Cerebellum (tissue), 4 donors: ENCODE measurements at places on chromosomes 7 and 10.

DNA sequence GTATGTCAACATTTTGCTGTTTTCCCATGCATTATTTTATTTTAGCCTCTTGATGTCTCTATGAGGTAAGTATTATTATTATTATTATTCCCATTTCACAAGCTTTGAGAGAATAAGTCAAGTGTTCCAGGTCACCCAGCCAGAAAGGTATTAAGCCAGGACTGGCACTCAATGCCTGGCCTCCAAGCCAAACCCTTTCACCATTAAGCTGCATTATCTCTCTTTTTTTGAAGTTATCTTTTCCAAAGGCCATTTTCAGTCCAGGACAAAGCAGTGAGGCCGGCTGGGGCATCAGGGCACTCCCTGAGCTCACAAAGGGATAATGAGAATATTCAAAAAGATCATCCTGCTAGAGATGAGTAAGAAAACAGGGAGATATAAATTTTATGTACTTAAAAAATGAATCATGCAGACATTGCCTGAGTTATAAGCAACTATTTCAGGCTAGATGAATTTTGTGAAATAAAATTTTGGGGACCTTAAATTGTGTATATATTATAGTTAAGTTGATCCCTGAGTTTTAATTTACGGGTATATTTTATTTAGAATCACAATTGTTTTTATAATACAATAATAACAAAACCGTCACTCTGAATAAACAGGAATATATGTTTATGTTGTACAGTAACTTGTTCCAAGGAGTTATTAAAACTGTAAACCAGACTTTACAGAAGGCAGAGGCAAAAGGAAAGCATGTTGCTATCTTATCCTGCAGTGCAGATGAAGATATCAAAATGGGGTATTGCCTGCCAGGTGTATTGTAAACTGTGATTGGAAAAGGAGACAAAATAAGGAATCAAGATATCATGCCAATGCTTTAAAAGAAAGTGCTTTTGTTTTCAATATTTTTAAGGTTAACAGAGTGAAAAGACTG lies 51.3 kb upstream of the CAV2 start:
- no peak for DNase-seq

DNA sequence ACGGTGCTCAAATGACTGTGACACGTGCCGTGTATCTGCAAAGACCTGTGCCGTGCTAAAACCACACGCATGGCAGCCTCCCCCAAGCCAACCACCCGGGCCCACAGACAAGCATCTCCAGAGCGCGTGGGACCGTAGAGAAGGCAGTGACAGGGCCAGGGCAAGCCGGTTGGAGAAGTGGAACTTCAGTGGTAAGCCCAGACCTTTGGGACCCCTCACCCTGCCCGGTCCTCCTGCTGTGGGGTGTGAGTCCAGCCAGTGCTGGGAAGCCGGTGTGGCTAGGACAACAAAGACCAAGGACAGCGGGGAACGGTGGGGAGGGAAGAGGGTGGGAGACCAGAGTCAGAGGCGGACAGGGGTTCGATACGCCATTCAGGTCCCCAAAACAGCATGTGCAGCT lies 476.2 kb downstream of the DNAJB6 start:
- no peak for DNase-seq

GRCh38 chr10:117457071-117457810 lies 82.0 kb upstream of the PDZD8 start:
- DNase-seq, result no peak

- DNase-seq, result no peak
These were observed 45.6 kb upstream of the SLC29A3 start for GRCh38 chr10:71273506-71273905.

DNA sequence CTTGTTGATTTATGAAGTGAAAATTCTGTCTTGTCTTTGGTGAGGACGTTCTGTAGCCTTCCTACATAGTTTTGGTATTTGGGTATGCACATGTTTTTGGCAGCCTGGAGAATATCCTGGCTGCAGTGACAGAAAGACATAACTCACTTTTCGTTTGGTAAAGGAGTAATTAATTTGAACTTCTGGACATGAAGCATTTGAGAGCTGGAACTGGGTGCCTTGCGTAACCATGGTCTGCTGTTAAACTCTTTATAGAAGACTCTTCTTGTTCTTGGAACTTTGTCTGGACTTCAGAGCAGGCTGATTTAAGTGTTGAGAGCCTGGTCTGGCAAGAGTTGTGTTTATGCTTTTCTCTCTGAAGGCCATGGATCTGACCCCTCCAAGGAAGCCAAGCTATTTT lies 231.3 kb downstream of the LRMDA start:
- no peak for DNase-seq

DNA sequence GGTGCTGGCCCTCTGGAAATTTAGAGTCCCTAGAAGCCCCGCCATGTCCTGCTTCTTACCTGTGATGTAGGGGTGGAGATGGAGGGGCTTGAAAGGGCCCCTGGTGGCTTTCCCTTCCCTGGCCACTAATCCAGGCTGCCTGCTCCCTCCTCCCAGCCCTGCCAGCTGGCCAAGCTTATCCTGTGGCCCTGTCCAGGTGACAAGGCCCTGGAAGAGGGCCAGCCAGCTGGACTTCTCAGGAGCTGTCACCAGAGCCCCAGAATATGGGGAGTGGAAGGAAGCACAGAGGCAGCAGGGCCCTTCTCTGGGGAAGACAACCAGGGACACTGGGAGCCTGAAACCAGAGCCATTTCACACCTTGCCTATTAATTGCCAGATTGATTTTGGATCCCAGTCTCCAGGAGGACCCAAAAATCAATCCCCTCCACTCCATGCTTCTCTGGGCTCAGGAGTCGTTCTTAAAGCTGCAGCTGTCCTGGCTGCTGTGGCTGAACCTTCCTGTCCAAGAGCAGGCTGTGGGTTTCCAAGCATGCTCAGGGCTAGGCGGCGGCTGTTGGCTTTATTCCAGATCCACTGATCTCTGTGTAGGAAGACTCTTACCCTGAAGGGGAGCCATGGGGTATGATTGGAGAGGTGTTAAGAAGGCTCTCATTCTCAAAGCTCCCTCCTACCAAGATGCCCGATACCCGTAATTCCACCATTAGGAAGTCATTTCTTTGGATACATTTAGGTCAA lies 52.6 kb upstream of the PCBD1 start:
- peak; percentile 77 for DNase-seq

DNA sequence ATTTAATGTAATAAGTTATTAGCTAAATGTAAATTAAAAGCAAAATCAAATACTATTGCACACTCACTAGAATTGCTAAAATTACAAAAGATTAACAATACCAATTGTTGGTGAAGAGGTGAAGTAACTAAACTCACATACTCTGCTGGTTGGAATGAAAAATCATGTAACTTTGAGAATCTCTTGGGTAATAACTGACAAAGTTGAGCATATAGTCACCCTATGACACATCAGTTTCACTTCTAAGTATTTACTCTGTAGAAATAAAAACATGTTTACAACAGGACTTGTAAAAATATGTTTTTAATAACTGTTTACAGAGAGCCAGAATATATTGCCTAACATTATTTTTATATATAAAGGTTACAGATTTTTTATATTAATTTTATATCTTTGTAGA lies 33.6 kb downstream of the CNTNAP2 start:
- no peak for DNase-seq

- DNase-seq, result no peak
These were observed 181.3 kb downstream of the SDK1 start for GRCh38 chr7:3482147-3482921.

GRCh38 chr7:50914460-50914859 lies 131.8 kb upstream of the GRB10 start:
- DNase-seq, result no peak

- DNase-seq, result no peak
These were observed 47.7 kb upstream of the ITGB8 start for GRCh38 chr7:20282959-20283358.

DNA sequence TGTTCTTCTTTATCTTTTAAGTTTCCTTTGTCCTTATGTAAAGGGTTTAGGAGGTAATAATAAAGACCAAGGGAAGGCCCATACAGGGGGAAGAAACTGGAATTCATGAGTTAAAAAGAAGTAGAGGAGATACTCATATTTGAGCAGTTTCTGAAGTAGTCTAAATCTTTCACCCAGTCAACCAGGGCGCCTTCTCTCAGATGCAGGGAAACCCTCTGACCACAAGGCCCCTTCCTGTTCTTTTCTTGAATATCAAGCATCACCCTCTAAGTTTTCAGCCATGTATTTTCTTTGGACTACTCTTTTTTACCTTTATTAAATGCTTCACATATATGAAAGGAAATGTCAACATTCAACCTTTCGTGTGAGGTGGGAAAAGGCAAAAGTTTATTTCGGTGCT lies 630.8 kb downstream of the SUGCT start:
- no peak for DNase-seq

DNA sequence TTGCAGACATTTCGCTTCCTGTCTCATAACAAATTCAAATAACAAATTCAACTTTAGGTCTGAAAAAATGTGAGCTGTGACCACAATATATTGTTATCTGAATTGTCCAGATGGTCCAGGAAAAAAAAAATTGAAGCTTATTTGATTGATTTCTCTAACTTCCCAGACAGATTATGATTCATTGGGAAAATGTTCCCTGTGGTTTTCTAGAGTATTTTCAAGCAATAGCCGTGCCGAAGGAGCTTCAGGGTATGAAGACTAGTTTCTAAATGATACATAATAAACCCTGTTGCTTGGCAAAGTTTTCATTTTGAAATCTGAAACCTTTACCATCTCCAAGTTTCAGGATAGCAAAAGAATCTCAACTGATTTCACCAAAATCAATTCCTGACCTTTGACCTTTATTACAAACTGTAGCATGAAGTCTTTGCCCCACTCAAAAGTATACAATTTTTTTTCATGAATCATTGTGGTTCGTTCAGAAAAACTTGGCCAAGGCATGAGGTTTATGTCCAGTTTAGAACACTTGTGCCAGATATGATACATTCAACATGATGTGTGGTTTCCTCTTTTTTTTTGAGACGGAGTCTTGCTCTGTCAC lies 109.9 kb downstream of the JCAD start:
- no peak for DNase-seq

DNA sequence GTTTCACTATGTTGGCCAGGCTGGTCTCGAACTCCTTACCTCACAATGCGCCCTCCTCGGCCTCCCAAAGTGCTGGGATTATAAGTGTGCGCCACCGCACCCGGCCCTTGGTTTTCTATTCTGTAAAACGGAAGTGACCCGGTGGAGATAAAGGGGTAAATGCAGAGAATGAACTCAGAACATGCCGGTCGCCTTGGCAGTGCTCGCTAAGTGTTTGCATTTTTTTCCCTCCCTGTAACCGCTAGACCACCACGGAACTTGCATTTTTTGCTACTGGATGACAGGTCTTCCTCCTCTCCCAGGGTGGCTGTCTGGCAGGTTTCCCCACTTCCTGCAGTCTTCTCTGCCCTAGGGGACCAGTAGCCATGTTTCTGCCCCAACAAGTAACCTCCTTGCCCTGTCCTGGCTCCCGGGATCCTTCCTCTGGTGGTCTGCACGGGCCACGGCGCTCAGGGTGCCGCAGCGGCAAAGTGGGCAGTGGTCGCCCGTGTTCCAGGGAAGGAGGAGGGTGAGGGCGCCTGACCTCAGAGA lies 18.8 kb upstream of the GNA12 start:
- DNase-seq, result no peak

DNA sequence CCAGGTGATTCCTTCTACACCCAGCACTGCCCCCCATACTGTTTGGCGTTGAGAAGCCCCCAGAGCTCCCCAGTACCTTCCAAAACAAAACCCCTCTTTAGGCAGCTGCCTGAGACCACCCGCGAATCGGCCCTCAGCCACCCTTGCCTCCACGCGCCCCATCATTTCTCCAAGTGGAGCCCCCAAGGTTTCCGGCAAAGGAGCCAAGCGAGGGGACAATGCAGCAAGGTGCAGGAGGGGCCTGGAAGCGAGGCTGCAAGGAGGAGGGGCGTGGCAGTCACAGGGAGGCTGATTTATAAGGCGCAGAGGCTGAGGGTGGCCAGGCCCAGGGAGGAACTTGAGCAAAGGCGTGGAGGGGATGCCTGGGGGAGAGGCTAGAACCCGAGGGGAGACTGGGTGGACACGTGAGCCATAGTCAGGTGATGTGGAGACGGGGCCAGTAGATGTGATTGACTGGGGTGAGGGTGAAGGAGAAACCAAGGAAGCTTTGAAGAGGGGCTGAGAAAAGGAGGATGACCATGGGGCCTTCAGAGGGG lies 16.2 kb downstream of the SLC29A3 start:
- no peak for DNase-seq

DNA sequence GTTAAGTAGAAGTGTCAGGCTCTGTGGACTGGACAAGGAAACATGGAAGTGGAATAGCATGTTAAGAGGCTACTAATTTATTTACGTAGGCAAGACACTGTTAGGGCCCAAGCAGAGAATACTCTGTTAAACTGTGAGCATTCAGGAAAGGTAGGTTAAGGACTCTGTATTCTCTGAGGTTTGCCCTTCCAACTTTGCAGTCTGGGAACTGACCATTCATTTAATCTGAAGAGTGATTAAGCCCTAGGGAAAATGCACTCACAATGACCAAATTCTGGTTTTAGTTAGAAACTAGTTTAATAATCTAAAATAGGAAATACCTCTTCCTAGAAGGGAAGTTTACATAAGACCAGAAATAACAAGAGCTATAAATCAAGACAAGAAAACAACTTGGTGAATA lies 266.6 kb downstream of the SUGCT start:
- DNase-seq, result no peak

- no peak for DNase-seq
These were observed 27.9 kb upstream of the HPS1 start for GRCh38 chr10:98474628-98475027.

- DNase-seq, result no peak
These were observed 10.1 kb downstream of the PDGFA start for GRCh38 chr7:509426-510130.

- no peak for DNase-seq
These were observed 11.6 kb upstream of the CYTH3 start for GRCh38 chr7:6284055-6284400.

DNA sequence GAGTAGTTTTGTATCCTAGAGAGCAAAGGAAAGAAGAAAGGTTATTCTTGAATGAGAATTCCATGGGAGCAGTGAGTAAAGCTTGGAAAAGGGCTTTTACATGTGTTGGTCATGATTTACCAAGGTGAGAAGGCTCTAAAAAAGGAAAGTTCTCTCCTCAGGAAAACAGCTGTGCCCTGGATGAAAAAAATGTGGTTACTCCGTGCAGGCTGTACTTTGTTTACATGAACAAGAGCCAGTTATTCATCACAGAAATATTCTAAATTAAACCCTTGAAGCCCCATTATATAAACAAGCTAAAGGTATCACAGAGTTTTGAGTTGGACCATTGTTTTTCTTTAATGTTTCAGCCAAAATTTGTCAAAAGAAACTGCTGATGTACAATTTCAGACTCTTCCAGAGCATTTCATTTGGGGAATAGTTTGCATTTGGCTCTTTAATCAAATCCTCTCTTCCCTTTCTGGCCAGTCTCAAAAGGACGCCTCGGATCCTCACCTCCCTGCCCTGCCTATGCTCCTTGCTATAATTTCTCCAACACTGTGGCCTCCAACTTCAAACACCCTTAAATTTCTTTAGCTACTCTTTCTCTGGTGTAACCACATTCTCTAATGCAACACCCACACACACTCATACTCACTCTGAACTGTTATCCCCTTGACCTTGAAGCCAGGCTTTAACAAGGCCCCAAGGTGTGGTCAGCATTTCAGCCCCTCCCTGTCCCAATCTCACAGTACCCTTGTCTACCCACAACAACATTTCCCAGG lies 47.4 kb downstream of the AFAP1L2 start:
- DNase-seq, result no peak

GRCh38 chr10:128324058-128324827 lies 198.0 kb upstream of the MKI67 start:
- no peak for DNase-seq

GRCh38 chr10:74598891-74599566 lies 227.4 kb upstream of the KAT6B start:
- DNase-seq, result no peak

GRCh38 chr10:43355749-43356371 lies 15.6 kb upstream of the FXYD4 start:
- no peak for DNase-seq
